ENCODE measurements at places on chromosomes 7 and 10.

- no peak for DNase-seq
These were observed 139.4 kb downstream of the MAD1L1 start for GRCh38 chr7:2093215-2093842.

DNA sequence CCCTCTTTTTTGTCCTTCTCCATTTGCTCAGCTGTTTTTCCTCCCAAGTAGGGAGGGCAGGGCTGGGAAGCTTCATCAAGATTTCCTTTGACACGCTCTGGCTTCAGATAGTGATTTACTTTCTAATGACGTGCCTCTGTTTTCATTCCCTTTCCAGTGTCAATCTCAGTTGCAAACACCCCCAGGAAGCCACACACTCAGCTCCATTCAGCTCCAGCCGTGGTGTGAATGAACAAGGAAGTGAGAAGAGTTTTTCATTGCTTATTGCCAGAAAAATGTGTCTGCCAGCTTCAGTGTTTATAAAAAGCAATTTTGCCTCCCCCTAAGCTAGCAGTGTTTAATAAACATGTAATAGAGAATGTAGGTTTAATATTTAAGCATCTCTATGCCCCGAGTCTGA, 108.7 kb upstream of the DPP6 start:
- no peak for DNase-seq

DNA sequence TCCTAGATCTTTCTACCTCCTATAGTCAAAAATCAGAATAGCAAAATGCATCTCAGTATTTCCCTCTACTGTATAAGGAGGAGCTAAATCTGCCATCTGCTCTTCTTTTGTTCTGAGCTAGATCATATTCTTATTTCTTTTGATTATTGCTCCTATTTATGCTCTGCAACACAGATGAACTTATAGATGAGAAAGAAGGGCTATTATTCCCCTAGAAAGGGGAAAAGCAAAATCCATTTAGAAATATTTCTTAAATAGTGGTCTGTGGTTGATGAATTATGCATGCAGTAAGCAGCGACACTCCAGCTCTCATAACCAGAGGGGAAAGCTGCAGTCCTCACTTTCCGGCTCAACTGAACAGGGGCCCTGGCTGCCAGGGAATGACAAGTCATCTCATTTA, 207.3 kb upstream of the SORCS1 start:
- no peak for DNase-seq

DNA sequence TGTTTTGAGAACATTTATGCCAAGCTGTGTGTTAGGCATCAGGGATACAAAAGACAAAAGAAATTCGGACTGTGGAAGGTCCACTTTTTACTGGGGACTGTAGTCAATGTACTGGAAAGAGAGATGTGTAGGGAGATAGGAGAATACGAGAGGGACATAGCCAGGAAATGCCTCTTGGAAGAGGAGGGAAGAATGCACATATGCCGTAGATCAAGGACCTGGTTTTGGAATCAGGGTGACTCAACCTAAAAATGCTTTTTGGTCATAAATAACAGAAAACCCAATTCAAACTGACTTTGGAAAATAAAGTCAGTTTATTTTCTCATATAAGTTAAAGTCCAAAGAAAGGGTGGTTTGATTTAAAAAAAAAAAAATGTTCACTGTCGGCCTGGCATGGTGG, 140.3 kb upstream of the TCF7L2 start:
- DNase-seq, result no peak

GRCh38 chr10:61024856-61025201, 80.8 kb upstream of the RHOBTB1 start:
- DNase-seq, result no peak

GRCh38 chr7:19670806-19671205, 38.0 kb downstream of the POLR1F start:
- DNase-seq, result no peak

DNA sequence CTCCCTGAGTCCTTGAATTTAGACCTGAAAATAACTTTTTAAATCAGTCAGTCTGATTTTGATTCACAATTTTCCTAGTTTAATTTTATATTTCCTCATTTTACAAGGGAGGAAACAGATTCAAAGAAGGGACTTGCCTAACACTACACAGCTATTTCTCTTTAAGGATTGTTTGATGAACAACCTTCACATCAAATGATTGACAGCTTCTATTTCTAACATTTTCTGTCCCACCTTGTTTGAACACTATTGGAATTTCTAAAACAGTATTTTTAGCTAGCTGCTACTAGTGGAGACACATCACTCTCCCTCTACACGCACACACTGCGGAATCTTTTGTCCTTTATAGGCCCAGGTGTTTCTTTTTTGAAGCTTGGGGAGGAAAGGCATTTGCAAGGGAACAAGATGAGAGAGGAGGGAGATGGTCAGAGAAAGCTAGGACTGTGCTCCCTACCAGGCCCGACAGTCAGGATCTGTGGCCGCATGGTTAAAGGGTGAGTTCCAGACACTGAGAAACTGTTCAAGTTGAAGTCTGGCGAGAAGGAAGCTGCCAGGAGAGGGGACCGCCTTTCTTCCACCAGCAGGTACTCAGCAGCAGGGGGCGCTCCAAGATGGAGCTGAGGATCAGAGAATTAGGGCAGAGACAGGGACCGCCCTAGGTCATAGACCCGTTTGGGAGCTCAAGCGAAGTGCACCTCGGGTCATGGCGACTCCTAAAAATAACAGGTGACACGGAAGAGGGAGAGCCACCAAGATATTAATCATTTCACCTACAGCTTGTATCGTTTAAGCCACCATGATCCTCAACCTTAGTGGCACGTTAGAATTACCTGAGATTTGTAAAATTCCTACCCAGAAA, 49.7 kb downstream of the DNAJC12 start:
- DNase-seq, result peak; percentile 58

GRCh38 chr10:73837072-73837471, 25.7 kb upstream of the NDST2 start:
- no peak for DNase-seq

DNA sequence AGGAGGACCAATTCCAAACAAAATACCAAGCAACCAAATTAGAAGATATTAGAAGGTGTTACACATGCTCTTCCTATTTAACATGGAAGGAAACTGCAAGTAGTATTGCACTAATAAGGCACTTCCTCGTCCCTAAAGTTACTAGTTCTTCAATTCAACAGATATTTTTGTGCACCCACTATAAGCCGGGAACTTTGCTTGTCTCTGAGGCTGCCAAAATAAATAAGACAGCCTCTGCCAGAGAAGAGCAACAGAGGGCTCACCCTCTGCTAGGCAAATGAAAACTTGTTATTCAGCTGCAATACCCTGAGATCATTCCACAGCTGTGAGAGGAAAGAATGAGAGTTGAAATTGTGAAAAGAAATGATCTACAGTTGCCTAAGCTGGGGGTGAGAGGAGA, 37.4 kb upstream of the GSAP start:
- DNase-seq, result no peak

DNA sequence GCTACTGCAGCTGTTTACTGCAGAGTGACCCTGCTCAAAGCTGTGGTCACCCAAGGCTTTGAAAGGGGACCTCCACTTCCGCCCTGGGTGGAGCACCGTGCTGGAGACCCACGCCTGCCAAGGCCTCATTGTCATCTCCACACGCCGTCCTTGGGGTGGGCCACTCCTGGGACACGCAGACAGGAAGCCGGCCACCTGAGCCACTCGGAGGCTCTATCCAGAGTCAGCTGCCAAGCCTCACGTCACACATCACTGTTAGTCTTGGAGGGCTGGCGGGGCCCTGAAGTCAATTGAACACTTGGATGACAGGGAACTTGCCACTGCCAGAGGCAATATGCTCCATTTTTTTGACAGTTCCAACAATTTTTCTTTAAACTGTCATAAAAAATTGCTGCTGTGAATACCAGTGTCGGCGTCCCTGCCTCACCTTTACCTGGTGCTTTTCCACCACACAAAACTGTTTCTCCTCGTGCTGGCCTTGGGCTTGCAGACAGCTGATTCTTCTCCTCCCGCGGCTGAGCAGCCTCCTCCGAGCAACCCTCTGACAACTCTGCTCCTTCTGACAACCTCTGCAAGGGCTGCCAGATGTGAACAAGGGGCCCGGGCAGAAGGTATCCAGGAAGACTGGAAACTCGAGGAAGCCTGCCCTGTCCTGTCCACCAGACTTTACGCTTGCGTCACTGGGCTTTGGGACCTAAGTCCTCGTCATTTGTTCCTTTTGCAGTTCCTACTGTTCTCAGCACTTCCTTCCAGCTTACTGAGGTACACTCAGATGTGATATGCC, 81.9 kb downstream of the EGFR start:
- DNase-seq, result no peak

- DNase-seq, result peak; percentile 54
These were observed at the start of gene NRP1 for GRCh38 chr10:33334153-33334804. Gene NRP1, minus strand, starts transcription at chr10:33334667. Its CDS starts 285 bp downstream, at chr10:33334382.

Data from GM13977 (cell line).